Activated naive CD4-positive, alpha-beta T cell treated with anti-CD3 and anti-CD28 coated beads, Interleukin-2, amount 50 U/mL, for 72 hours (primary cell): ENCODE measurements at places on chromosomes 13 and 19.
A peak's percentile ranks its signal among the peaks of the same experiment; 100 is the strongest.

GRCh38 chr13:63625869-63626268 lies 2210.2 kb upstream of the PCDH20 start:
- DNase-seq, result no peak

GRCh38 chr19:14407605-14408484 lies 11.3 kb downstream of the DDX39A start:
- DNase-seq, result no peak

GRCh38 chr19:6718111-6718740 lies 2.2 kb downstream of the C3 start:
- no peak for DNase-seq

DNA sequence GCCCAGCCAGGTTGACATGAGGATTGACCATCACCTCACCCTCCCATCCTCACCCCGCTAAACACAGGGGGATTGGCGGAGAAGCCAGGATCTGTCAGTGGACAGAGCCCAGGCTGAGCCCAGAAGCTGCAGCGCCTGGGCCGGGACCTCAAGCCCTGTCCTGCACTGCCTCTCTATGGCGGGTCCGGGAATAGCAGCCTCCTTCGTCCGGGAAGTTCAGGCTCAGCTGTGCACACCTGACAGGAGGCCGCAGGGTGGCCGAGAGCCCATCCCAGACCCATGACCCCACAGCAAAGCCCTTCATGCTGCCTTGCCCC lies 67.8 kb downstream of the SPACA7 start:
- DNase-seq, result peak; percentile 62

DNA sequence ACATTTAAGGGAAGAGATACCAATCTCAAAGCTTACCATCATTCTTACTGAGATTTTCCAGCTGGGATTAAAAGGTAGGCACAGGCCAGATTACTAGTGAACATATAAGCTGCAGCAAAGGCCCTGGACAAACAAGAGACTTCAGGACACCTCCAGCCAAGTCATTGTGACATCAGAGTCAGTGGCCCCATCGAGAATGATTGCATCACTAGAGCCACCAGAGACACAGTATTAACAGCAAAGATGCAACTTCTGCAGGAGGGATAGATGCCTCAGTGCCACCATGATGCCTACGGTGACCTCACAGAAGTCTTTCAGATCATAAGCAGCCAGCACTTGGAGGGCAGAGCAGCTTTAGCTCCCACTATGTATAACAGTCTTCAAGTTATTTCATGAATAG lies 8.6 kb downstream of the RUBCNL start:
- no peak for DNase-seq

DNA sequence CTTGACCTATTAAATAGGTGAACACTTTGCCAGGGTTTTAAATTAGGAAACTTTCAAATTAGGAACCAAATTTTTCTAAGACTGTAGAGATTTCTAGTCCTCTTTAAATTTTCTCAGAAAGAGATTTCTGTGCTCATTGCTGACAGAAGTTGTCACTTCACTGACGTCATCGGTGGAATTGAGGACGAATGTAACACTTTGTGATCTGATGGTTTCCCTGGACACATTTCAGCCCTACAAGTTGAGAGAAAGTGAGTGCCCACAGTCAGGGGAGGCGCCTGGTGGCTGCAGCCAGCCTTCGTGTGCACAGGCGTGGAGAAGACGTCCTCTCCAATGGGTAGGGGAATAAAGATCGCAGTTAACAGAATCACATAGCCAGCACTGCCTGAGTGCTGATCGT lies 396.5 kb upstream of the TSHZ3 start:
- no peak for DNase-seq
